ENCODE measurements at places on chromosomes 11 and 22. TPM values are rescaled to one million over a fixed set of nuclear protein-coding genes. Genes with fewer than 3 reads are reported as not detected.

Gene OR8B4
- not detected for total RNA-seq

Gene PHLDA2
- not detected for total RNA-seq

Gene NAALAD2
- total RNA-seq = 15.8 TPM

Gene OR56B4
- not detected for total RNA-seq

Gene C11orf52
- 15.2 TPM for total RNA-seq

Gene TMPRSS6
- total RNA-seq = 1.5 TPM

Gene RHOD
- total RNA-seq = 1.2 TPM

Gene SOX10
- 4.4 TPM for total RNA-seq

Gene ANKK1
- total RNA-seq = not detected

Gene PATE4
- total RNA-seq = not detected

Gene ADAMTS15
- total RNA-seq = 2.2 TPM

Gene MAML2
- 16.3 TPM for total RNA-seq

Gene SMC1B
- not detected for total RNA-seq

Gene FDXACB1
- total RNA-seq = 2.2 TPM

Gene SLC25A18
- 1.8 TPM for total RNA-seq

Gene DGCR6
- 4.2 TPM for total RNA-seq

Gene KRTAP5-8
- not detected for total RNA-seq

Gene EHD1
- 50.4 TPM for total RNA-seq

Gene SLC22A24
- not detected for total RNA-seq

Gene TRIM48
- not detected for total RNA-seq

Gene ARHGEF12
- total RNA-seq = 30.4 TPM

Gene YPEL4
- total RNA-seq = not detected

Gene SCGB1C1
- total RNA-seq = not detected

Gene UPK3A
- not detected for total RNA-seq

Gene FXYD6
- total RNA-seq = 82.9 TPM

Gene LRRC75B
- 31.7 TPM for total RNA-seq

Gene PANX1
- total RNA-seq = 18.4 TPM

Gene PLAAT3
- not detected for total RNA-seq

Gene CRYAB
- total RNA-seq = 47.3 TPM

Gene PEX26
- total RNA-seq = 39.7 TPM

Gene SLC37A4
- total RNA-seq = 20.1 TPM

Gene OR10A2
- not detected for total RNA-seq

Gene POU2AF3
- total RNA-seq = 7.6 TPM

Gene CEND1
- not detected for total RNA-seq

Gene KRTAP5-1
- total RNA-seq = not detected

Gene KREMEN1
- 13.8 TPM for total RNA-seq

Gene GGT5
- total RNA-seq = 46.6 TPM

Gene PTS
- 57.6 TPM for total RNA-seq

Gene HEPN1
- not detected for total RNA-seq

Gene BTG4
- total RNA-seq = not detected

Gene FREY1
- total RNA-seq = not detected

Gene LRRC74B
- not detected for total RNA-seq

Gene SCUBE1
- 1.3 TPM for total RNA-seq

Gene IGSF9B
- total RNA-seq = 5.5 TPM

Gene SPI1
- 8.2 TPM for total RNA-seq

Gene FAM111B
- total RNA-seq = 9.8 TPM

Gene MGAT3
- total RNA-seq = 3.9 TPM

Gene RIC3
- 17.3 TPM for total RNA-seq

Gene TTC28
- total RNA-seq = 41.4 TPM

Gene MS4A15
- not detected for total RNA-seq

Gene PRDM11
- 16.2 TPM for total RNA-seq

Gene GDPD5
- 57.6 TPM for total RNA-seq

Gene GTSE1
- 64.0 TPM for total RNA-seq

Gene ELMOD1
- not detected for total RNA-seq

Gene CCDC188
- total RNA-seq = not detected

Gene CREB3L1
- total RNA-seq = 21.0 TPM

Data from stomach (tissue), 19 donors.